NCI-H1930 (cell line): ENCODE measurements at places on chromosomes 5 and 9.

GRCh38 chr9:93869863-93870262 is 85.3 kb downstream of the BARX1 start:
- no peak for DNase-seq

DNA sequence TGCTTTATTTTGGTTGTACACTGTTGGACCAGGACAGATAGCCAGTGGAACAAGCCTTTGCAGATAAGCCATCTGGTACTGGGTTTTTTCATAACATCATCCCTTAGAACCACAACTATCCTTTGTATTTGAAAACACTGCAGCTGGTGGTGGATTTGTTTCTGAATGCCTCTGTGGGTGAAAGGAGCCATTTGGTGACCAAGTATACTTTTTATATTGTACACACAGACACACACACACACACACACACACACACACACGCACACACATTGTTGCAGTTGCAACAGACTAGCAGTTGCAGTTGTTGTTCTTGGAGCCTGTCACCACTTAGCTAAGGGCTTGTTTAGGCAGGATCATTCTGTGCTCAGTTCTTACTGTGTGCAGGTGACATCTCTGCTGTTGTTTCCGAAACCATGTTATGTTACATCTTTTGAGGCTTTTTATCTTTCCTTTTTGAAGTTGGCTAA is 22.9 kb upstream of the CAVIN4 start:
- no peak for DNase-seq

DNA sequence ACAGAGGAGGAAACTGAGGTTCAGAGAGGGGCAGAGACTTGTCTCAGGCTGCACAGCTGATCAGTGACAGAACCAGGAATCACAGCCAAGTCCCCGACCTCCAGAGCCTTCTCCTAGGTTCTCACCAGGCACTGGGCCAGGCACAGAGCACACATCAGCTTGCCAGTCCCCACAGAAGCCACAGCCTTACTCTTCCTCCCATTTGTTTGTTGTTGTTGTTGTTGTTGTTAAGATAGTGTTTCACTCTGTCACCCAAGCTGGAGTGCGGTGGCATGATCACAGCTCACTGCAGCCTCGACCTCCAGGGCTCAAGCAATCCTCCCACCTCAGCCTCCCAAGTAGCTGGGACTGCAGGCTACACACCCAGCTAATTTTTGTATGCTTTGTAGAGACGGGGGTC is 41.4 kb downstream of the NAIF1 start:
- no peak for DNase-seq

DNA sequence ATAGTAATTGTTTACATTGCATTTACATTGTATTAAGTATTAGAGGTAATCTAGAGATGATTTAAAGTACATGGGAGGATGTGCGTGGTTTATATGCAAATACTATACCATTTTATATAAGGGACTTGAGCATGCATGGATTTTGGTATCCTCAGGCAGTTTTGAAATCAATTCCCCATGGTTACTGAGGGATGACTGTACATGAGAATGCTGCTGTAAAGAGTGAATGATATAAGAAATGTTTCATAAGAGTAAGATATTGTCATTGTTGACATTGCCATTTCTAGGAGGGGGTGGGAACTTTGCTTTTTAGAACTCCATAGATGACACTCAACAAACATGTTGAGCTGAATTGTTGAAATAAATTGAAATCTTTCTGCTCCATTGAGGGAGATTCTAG is 185.0 kb downstream of the SEMA6A start:
- no peak for DNase-seq

DNA sequence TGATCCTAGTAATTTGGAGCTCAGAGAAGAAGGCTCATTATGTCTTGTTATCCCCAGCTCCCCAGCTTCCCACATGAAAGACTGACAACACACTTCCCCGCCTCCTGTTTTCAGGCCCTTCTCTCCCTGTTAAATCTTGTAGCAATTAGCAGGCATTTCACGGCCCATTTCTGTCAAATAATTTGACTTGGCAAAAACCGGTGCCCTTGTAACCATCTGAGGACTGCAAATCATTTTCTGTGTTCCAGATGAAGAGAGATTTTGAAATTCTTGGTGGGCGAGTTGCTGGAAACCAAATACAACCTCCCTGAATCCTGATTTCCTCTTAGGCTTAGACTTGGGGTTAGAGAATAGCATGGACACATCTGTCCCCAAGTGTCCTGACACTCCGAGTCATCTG is 109.7 kb downstream of the MSX2 start:
- DNase-seq: no peak

DNA sequence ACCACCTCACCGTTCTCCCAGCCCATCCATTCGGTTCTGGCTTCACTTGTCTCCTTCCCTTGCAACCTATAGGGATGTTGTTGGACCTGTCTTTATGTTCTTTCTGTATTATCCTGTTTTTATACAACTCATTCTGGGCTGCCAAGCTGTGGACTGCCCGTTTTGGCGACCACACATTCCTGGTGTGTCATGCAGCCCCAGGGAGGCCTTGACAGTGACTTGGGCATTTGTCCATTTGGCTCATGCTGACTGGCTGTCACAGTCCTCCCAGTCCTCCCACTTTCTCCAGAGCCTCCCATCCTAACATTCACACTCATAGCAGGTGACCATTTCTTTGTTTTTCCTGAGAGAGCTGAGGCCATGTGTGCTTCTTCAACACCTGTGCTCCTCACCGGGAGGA is 136.4 kb downstream of the SLF1 start:
- DNase-seq: no peak

DNA sequence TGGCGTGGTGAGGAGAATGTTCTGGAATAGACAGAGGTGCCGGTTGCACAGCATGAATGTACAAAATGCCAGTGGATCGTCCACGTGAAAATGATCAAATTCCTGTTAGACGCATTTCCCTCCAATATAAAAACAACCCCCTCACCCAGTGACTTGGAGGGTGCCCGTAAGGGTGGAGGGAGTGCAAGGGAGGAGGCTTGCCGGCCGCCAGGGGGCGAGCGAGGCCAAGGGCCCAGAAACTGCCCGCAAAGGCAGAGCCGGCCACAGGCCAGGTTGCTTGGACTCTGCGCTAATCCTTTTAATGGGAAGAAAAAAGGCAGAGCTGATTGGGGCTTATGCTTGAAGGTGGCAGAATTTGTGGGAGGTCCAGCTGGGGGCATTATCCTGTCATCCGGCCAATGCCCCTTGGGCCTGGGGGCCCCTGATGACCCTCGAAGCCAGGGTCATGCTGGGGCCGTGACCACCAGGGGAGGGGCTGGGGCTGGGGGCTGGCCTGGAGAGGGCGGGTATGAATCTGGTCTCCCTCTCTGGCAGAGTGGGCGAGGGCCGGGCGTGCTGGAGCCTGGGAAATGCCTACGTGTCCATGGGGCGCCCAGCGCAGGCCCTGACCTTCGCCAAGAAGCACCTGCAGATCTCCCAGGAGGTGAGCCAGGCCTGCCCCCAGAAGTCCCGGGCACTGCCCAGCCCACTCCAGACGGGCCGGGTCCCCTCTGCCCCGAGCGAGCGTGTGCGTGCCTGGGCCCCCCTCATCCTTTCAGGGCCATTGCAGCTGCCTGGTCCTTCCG is 12.0 kb downstream of the GPSM1 start:
- DNase-seq: peak; percentile 14

DNA sequence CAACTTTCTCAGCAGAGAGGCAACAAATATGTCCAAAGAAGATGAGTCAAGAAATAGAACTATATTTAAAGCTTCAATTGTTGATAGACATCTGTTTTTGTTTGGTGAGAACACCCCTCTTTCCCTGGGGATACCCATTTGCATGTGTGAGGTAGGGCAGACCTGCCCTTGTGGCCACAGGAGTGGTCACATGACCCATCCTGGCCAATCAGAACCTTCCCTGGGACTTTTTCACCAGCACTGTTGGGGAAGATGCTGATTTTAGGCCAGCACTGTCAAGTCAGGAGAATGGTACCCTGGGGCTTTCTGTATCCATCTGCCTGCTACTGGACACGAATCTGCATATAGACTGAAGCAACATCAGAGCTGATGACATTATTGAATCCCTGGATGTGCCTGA is 211.2 kb downstream of the CDK5RAP2 start:
- DNase-seq: no peak

GRCh38 chr9:6619909-6620308 is 25.6 kb downstream of the GLDC start:
- no peak for DNase-seq

GRCh38 chr9:89361031-89361430 is 42.7 kb downstream of the SECISBP2 start:
- no peak for DNase-seq

- DNase-seq: peak; percentile 11
Measured at GRCh38 chr5:50667023-50667652, 701 bp downstream of the PARP8 start.

DNA sequence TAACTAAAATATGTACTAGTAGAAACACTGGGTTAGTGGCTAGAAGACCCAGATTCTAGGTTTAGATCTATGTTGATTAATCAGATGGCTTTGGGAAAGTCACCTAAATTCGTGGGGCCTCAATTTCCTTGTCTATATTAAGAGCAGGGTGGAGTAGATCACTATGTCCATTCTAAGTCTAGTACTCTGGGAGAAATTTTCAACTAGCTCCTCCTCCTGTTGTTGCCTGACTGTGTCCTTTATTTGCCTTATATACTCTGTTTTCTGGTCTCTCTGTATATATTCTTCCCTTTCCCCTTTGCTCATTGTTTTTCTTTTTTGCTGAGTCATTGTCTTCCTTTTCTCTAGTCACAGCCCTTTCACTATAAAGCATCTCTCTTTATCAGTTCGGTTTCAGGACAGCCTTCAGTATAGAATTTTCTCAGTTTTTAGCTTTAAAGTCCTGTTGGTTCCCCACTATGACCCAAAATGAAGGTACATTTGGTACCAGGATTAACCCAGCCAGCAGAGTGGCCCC is 44.5 kb upstream of the CDH6 start:
- DNase-seq: no peak

- no peak for DNase-seq
Measured at GRCh38 chr5:128169401-128170017, 85.9 kb downstream of the SLC12A2 start.

- no peak for DNase-seq
Measured at GRCh38 chr5:73031839-73032238, 76.0 kb downstream of the FCHO2 start.

GRCh38 chr9:96004379-96004778 is 128.9 kb downstream of the ERCC6L2 start:
- DNase-seq: no peak

GRCh38 chr5:93894601-93895354 is 153.4 kb upstream of the POU5F2 start:
- peak; percentile 71 for DNase-seq

GRCh38 chr9:35731415-35732184 is 395 bp downstream of the TLN1 start:
- DNase-seq: no peak

GRCh38 chr5:94228791-94229190 is 389.6 kb downstream of the KIAA0825 start:
- no peak for DNase-seq

DNA sequence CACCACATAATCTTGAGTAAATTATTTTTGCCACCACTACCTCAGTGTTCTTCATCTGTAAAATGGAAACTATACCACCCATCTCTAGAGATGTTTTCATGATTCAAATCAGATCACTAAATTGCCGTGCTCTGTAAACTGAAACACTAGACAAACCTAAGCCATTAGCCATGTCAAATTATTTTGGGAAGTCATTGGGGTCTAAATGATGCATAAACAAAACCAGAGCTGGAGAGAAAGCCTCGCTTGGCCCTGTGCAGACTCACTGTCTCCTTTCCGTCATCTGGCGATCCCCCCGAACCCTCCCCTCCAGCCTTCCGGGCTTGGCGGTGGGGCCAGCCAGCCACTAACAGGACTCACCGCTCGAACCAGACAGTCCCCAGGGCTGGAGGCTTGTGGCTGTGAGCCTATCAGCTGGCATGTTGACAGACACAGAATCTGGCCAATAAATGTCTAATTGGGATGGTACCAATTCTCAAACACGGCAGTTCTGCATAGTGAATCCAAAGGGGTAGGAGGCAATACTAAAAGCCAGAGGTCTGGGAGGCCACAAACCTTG is 256.5 kb downstream of the SEC61B start:
- DNase-seq: no peak

- DNase-seq: no peak
Measured at GRCh38 chr5:72511774-72512592, 4.8 kb upstream of the ZNF366 start.

DNA sequence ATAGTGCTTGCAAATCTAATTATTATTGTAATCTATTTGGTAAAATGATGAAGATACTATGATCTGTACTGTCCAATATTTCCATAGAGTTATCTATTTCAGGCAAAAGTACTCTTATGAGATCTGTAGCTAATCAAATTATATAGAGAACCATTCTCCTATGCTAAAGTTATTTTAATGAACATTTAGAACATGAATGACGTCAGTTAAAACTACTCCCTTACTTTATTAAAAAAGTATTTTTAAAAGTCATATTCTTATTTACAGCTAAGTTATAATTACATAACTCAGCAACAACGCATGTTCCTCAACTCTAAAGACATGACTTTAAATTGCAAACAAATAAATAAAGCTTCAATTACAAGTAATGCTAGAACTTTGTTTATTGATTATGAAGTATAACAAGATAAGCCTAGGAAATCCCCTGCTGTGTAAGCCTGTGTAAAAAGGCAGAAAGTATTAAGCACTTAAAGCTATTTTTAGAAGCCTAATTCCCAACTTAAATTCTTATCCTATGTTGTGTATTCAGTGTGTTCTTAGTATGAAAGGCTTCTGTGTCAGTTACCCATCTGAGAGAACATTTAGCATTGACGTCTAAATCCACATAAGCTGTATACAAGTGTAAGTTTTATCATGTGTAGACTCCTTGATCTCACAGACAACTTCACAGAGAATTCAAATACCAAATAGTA is 285.7 kb downstream of the HCN1 start:
- DNase-seq: no peak

GRCh38 chr5:31007672-31008071 is 185.8 kb upstream of the CDH6 start:
- no peak for DNase-seq

DNA sequence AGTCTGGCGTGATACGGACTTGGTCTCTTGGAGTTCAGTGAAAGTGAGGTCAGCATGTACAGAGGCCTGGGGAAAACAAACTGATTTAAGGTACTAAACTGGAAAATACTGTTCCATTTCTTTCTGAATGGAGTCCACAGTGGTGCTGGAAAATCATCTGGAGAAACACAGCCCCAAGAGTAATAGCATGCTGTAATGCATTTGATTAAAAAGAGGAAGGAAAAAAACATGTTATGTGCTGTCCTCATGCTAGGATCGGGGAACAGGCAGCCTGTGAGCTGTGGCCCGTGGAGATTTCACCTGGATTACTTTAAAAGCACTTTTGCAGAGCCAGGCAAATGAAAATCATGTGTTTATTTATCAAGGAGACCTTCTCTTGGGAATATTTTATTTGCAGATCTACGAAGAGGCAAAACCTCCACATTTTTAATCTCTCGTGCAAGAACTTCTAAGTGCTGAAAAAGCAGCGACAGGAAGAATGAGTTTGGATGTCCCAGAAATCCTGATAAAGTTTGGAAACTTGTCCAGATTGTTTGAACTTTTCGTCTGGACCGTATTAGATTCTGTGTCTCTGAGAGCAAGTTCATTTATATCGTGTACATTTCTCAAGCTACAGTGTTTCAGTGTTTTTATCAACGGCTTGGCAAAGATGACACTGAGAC is 228.8 kb downstream of the GAS1 start:
- DNase-seq: no peak
